ENCODE measurements at places on chromosomes 5 and 9. TPM values are rescaled to one million over a fixed set of nuclear protein-coding genes. Genes with fewer than 3 reads are reported as not detected.
A peak's percentile ranks its signal among the peaks of the same experiment; 100 is the strongest.

TNPO1 gene
- total RNA-seq, result 92.0 TPM

AGXT2 gene
- total RNA-seq, result not detected

SPATA31E1 gene
- total RNA-seq, result not detected

EPB41L4A gene
- 1.5 TPM for total RNA-seq

DNA sequence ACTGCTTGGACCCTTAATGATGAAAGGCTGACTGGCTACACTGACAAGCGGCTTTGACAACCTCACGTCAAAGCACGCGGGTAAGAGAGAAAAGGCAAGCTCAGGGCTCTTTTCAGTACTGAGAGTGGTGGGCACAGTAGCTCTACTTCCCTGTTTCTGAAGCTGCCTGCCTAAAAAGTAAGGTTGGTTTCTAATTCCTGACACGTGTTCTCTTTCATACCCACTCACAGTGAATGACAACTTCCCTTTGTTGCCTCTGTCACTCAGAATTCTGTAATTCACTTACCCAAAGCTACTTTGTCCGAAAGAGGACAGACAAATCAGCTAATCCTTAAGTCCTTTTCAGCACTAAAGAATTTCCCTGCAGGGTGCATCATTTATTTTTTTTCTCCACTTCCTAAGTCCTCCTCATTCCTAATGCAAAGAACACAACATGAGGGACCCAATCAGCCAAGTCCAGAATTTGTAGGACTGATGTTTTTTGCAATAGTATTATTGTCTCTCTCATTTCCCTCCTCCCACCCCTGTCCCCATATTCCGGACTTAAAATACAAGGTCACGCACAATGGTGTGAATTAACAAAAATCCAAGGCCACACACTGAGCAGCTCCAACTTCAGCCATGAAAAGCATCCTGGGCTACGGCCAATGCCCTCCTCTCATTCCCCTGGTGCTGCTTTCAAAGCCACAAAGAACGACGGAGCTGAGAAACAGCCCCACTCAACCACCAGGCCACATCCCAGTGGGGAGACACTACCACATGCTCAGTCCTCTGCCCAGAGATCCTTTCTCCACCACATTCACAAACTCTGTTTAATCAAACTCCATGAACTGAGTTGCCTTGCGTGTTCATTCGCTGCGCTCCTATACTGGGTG, 221.0 kb downstream of the TSSK1B start:
- H3K36me3 ChIP-seq, result no peaks in the 10 kb centered on the region
- H3K4me1 ChIP-seq, result no peaks in the 10 kb centered on the region
- no peak overlapping the region for H3K4me3 ChIP-seq
- no peak overlapping the region for H3K27ac ChIP-seq

DNA sequence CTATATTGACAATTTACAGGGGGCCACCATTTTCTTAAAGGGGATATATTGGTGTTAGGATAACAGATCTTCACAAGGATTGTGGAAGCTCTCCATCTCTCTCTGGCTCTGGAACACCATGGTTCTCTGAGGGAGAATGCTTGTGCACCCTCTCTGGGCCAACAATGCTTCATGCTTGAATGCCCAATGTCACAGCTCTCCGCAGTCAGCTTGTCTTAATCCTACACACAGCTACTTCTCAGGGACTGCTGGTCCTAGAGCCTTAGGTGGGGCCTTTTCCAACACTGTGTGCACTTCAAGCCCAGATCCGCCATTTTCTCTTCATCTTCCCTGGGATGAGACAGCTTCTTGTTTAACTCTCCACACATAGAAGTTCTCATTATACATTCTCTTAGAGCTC, 6.9 kb upstream of the PDLIM4 start:
- no peaks in the 10 kb centered on the region for H3K36me3 ChIP-seq
- no peak overlapping the region for H3K4me3 ChIP-seq
- H3K27me3 ChIP-seq, result no peaks in the 10 kb centered on the region

- peaks cover 2% of the 10 kb centered on the region for H3K27me3 ChIP-seq
- DNase-seq, result peak; percentile 10
- no peak overlapping the region for H3K27ac ChIP-seq
Observed at GRCh38 chr5:145975361-145976066, 39.1 kb downstream of the SH3RF2 start.

GRCh38 chr5:117188211-117188610, 613.6 kb upstream of the SEMA6A start:
- no peaks in the 10 kb centered on the region for H3K36me3 ChIP-seq
- DNase-seq, result no peak
- H3K27ac ChIP-seq, result no peak overlapping the region
- H3K4me1 ChIP-seq, result no peaks in the 10 kb centered on the region
- H3K4me3 ChIP-seq, result no peak overlapping the region
- H3K27me3 ChIP-seq, result no peaks in the 10 kb centered on the region

- no peaks in the 10 kb centered on the region for H3K27me3 ChIP-seq
- H3K27ac ChIP-seq, result no peak within 1 kb of the TSS
- H3K36me3 ChIP-seq, result no peaks in the 10 kb centered on the region
Observed at GRCh38 chr9:4666042-4666699, at the start of gene SPATA6L. Gene SPATA6L (minus strand): TSS chr9:4666480. CDS start chr9:4666250, 230 bp downstream.

GRCh38 chr5:147995846-147996245, 67.9 kb upstream of the SPINK5 start:
- H3K36me3 ChIP-seq, result peaks cover 3% of the 10 kb centered on the region
- H3K27ac ChIP-seq, result no peak overlapping the region
- H3K27me3 ChIP-seq, result no peaks in the 10 kb centered on the region
- DNase-seq, result no peak

GRCh38 chr9:110048976-110049698, 158.8 kb downstream of the C9orf152 start:
- peak; percentile 20 for DNase-seq
- peak overlapping the region; percentile 50 for H3K27ac ChIP-seq
- H3K36me3 ChIP-seq, result peaks cover 17% of the 10 kb centered on the region
- peaks cover 13% of the 10 kb centered on the region for H3K27me3 ChIP-seq
- peak overlapping the region; percentile 90 for H3K4me3 ChIP-seq
- H3K4me1 ChIP-seq, result peaks cover 39% of the 10 kb centered on the region

DNA sequence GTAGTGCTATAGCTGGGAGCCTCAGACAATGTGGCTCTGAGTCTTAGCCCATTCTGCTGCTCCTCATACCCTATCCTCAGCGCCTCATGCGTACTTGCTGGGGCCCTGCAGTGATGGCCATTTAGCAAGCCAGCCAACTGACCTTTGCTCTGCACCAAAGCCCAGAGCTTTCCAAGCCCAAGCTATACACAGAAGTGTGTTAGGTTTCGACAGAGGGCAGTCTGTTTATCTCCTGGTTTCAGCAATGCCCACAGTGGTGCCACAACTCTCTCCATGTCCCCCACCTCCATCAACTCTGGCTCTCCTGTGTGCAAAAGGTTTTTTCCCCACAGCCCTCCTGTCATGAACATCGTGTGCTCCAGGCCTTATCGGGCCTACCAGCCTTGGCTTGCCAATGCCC, 16.9 kb downstream of the GNG10 start:
- no peaks in the 10 kb centered on the region for H3K27me3 ChIP-seq
- H3K27ac ChIP-seq, result no peak overlapping the region
- DNase-seq, result no peak
- H3K36me3 ChIP-seq, result peaks cover 17% of the 10 kb centered on the region
- no peak overlapping the region for H3K4me3 ChIP-seq
- no peaks in the 10 kb centered on the region for H3K4me1 ChIP-seq
